ENCODE measurements at places on chromosomes 2 and 18.

GRCh38 chr2:172394002-172394401 is 33.4 kb upstream of the ITGA6 start:
- DNase-seq: no peak

DNA sequence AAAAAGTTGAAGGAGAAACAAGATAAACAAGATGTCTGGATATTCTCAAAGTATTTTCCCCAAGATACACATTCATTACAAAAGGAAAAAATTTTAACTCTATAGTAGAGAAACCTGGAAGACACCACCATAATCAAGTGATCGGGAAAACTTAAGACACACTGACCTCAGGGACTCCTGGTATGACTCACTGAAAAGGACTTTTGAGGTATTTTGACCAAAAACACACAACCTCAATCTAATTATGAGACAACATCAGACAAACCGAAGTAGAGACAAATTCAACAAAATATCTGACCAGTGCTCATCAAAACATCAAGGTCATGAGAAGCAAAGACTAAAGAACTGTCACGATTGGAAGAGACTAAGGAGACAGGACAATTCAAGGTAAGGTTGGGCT is 34.7 kb downstream of the LPIN2 start:
- DNase-seq: no peak

DNA sequence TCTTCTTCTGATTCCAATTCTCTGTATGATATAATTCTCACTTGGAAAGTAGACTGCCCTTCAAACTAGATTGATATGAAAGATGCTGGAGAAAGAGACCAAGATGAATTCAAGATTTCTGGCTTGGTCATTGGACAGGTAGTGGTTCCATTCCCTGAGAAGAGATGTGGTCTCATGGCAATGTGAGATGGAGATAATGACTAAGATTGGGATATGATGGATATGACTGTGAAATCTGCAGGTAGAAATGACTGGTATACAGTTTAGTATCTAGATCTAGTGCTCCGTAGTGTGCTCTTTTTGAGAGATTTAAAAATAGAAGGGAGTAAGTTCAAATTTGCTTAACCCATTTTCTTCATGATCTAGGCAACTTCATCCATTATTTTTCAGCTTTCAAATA is 425.4 kb upstream of the TRIB2 start:
- DNase-seq: no peak

DNA sequence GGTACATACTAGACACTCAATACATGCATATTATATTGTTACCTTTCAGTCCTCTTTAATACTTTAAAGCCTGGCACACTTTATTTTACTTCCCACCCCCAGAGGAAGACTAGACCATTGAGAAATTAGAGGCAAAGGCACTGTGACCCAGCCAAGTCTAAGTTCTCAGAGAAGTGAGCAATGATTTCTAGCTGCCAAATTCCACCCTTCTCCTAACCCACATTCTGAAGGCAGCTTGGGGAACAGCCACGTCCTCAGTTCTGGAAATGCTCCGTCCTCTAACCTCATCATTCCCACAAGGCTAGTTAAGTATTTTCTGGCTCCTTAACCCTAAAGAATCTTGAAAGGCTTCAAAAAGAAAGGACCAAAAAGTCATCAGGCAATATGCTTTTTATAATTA is 86.6 kb downstream of the COL5A2 start:
- no peak for DNase-seq

DNA sequence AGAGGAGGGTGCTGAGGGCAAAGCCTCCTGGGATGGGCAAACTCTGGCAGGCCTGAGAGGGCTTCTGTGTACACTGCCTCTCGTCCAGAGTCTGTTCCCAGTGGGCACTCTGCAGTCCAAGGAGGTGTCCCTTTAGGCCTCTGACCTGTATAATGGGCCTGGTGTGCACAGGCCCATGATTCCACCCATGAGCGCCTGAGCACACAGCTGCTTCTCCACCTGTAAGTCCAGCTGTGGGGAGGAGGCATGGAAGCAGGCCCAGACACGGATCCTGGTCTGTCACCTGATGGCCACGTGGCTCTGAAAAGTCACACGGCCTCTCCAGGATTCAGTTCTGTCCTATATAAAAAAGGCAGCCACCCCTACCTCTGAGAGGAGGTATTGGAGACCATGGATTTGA is 57.0 kb downstream of the PARD6G start:
- DNase-seq: no peak

- peak; percentile 18 for DNase-seq
These were observed 133.1 kb upstream of the PELI1 start for GRCh38 chr2:64277101-64277849.

- no peak for DNase-seq
These were observed 106.8 kb upstream of the GALNT5 start for GRCh38 chr2:157150747-157151146.

GRCh38 chr2:233434666-233435330 is 80.5 kb downstream of the DGKD start:
- DNase-seq: no peak

- DNase-seq: no peak
These were observed 151.6 kb downstream of the CSRNP3 start for GRCh38 chr2:165621086-165621560.

DNA sequence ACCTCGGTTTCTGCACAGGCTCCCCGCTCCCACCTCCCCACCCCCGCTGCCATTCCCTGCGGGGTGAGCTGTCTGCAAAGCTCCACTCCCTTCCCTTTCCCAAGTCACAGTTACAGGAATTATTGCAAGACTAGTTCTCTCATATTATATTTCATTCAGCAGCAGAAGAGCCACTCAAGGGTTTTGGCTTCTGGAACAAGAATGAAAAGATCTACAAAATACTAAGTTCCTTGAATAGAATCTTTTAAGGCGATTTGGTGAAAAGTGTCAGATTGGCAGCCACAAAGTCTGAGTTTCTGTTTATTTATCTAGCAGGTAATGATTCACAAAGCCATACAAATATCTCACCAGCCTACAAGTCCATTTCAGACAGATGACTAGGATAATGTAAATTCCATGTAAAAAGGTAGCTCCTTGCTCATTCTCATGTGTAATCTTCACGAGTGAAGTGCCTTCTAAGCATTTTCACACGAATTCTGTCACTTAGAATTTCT is 221.9 kb upstream of the RBBP8 start:
- peak; percentile 54 for DNase-seq

DNA sequence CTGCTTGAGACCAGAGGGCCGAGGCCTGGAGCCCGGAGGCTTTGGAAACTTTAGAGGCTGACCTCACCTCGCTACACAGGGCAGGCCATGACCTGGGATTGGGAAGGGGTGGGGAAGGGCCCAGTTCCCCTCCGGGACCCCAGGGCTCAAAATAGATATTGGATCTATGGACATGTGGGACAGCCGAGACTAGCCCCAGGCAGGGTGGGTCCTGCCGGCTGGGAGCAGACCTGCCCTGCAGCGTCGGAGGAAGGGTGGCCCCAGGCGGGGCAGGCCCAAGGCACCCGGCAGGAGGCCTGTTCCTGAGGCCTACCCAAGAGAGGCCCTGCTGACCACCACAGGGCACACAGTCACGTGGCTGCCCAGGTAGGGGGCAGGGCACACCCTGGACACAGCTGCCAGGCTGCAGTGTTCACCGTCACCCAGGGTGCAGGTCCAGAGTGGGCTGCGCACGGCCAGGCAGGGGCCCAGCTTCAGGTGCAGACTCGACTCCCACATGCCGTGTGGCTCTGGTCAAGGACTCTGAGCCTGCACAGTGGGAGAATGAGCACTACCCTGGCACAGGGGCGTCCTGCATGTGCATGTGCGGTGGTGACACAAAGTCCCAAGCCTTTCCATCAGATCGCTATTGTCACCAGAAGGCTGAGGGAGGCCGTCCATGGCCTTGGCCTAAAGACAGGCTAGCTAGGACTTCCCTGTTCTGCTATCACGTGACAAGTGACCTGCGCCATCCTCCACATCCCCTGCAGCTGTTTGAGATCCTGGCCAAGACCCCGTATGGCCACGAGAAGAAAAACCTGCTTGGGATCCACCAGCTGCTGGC is 13.2 kb downstream of the ANO7 start:
- no peak for DNase-seq

- no peak for DNase-seq
These were observed 697.1 kb upstream of the CELF4 start for GRCh38 chr18:38262661-38263060.

- no peak for DNase-seq
These were observed 15.4 kb downstream of the PPM1B start for GRCh38 chr2:44184106-44184505.

- no peak for DNase-seq
These were observed 31.9 kb downstream of the HS1BP3 start for GRCh38 chr2:20618886-20619521.

DNA sequence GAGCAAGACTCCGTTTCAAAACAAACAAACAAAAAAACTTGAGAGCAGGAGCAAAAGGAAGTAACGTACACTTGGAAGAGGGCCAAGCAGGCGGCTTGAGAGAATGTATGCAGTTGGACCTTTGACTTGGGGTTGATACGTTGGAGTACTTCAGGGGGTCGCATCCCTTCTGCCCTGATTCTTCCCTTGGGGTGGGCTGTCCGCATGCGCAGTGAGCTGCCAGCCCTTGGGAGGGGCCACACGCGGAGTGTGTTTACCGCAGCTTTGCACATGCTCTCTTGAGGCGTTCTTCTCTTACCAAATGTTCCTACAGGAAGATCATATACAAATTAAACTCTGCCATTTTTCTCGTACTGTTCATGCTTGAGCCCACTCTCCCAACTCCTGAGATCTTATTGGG is 38.1 kb upstream of the SOCS6 start:
- no peak for DNase-seq

DNA sequence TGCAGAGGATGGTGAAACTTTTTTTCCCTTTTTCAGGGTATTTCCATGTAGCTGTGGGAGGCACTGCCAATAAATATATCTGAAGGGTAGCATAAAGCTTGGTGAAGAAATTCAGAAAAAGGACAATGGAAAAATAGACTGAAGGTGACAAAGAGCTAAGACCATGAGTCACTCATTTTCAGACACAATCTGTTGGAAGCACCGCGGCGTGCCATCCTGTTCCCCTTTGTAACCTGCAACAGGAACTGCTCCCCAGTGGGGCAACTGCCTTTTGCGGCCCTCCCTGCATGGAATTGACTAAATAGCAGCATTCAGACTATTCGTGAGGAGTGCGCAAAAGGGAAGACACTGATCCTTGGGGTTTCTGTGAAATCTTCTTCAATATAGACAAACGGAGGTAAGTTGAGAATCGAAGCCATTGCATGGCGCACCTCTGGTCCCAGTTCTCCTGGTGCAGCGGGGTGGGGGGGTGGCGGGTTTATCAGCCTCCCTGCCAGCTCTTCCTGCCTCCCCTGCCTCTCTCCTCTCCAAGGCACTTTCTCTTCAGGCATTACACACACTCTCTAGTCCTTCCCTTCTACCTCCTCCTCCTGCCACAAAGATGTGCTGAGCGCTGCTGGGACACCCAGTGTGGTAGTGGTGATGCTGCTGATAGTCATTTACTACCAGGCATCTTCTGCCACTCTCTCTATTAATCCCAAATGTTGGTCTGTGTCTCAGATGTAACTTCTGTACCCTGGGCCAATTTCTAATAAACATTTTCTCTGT is 126.2 kb upstream of the TMEM200C start:
- no peak for DNase-seq

DNA sequence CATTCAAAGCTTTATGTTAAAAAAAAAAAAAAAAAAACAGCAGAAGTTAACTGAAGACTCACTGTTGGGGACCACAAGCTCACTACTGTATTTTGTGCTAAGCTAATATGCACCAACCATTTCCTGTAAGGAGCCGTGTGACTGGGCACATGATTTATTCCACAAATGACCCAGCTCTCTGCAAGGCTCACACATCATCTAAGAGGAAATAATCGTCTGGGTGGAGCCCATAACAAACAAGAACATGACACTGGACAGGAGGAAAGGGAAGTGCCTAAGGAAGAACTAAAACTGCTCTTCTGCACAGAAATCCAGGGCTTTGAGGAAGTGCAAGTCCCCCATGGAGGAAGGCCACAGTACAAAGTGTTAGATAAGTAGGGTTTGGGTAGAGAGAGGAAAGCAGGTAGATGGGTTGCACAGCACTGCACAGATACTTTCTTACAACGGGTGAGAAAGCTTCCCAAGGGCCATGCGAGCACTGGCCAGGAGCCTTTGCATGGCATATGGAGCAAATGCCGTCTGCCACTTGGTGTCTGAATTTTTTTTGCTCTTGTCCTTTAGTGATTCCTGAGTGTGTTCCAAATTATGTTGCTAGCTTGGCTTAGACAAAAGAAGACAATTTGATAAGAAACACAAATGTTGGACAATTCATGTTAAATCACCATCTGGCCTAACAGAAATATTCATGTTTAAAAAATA is 24.4 kb downstream of the NFE2L2 start:
- no peak for DNase-seq

- DNase-seq: no peak
These were observed 20.3 kb downstream of the COBLL1 start for GRCh38 chr2:164821338-164821737.

- peak; percentile 70 for DNase-seq
These were observed 17.2 kb downstream of the SH3YL1 start for GRCh38 chr2:246489-247144.

GRCh38 chr2:208906330-208906729 is 499.7 kb downstream of the PTH2R start:
- no peak for DNase-seq

DNA sequence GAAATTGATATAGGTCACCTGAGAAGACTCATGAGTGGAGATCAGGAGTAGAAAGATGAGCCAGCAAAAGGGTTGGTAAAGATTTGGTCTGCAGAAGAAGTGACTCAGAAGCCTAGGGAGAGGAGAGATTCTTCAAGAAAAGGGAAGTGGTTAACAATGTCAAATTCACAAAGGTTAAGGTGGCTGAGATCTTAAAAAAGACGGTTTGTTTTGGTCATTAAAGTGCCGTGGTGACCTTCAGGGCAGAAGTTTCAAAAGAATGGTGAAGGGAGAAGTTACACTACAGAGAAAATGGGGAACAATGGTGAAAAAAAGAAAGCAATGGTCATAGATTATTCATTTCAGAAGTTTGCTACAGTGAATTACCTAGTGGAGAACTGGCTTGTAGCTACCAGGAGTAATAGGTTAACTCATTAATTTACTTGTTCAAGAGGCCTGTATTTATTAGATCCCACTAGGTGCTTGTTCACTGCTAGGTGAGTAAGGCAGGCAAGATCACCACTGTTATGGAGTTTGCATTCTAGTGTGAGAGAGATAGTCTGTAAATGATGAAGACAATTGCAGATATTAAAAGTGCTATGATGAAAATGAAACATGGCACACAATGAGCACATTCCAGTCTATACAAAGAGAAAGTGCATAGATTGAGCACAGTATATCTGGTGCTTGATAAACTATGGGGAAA is 43.0 kb downstream of the FBXO48 start:
- DNase-seq: no peak

DNA sequence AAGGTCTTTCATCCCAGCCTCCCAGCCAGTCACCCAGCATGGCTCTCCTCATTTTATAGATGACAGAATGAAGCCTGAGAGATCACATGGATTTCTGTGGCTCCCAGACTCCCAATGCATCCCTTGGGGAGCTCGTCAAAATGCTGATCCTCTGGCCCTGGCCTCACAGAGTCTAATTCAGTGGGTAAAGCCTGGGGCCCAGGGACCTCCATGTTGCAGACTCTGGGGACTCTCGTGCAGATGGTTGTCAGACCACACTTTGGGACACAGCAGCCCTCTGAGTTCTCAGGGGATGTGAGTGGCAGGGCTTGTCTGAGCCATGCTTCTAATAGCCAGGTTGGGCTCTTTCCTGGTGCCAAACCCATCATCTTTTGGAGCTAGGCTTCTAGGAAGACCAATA is 97.0 kb downstream of the CTIF start:
- no peak for DNase-seq

Measured in Caco-2 (cell line).